ENCODE measurements at places on chromosomes 4 and X.

GRCh38 chr4:101064541-101065180 lies 282.7 kb downstream of the PPP3CA start:
- no peak for DNase-seq

DNA sequence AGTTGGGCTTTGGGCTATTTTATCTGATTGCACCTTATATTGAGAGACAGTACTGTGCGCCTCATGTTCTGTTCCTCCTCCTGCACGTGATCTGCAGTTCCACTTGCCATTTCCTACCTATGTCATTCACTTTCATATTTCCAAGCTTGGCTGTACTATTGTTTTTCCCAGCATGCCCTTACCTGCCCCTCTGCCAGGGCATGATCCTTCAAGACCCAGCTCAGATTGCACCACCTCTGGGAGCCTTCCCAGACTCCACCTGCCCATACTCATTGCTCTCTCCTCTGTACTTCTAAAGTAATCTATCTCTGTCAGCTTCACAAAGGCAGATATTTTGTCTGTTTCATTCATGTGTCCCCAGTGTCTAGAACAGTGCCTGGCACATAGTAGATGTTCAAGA lies 11.6 kb downstream of the SLC25A5 start:
- DNase-seq: no peak

DNA sequence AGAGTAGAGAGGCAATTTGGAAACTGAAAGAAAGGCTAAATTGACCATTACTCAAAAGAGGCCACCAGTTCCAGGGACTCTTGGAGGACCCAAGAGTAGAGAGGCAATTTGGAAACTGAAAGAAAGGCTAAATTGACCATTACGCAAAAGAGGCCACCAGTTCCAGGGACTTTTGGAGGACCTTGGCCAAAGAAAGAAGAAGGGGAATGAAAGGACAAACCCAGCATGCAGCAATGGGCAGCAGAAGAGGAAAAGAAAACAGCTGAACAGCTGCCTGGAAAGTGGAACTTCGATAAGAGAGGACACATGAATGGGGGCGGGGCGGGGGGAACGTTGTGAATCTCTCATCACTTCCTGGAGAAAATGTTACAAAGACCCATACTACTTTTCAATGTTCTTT lies 80.8 kb downstream of the PALLD start:
- DNase-seq: no peak

- DNase-seq: no peak
Measured at GRCh38 chrX:3738509-3738908, 25.1 kb upstream of the PRKX start.

GRCh38 chr4:150581056-150581605 lies 820 bp upstream of the MAB21L2 start:
- no peak for DNase-seq

GRCh38 chrX:140608111-140608510 lies 101.4 kb upstream of the LINC00632 start:
- no peak for DNase-seq

DNA sequence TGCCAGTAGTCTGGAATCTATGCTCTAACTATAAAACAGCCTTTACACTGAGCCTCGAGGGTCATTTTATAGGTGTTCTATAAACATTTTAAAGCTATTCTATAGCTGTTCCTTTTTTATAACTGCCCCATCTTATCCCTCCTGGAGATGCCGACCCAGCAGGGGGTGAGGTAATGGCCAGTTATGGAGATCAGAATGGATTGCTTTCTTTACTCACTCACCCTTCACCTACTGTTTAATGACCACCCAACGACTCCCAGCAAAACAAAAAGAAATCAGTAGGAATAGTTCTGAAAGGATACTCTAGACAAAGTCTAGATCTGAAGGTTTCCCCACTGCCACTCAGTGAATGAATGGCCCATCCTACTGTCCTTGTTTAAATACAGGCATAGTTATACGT lies 1113.1 kb downstream of the FAT4 start:
- no peak for DNase-seq

GRCh38 chr4:56654238-56654632 lies 26.9 kb downstream of the HOPX start:
- no peak for DNase-seq

DNA sequence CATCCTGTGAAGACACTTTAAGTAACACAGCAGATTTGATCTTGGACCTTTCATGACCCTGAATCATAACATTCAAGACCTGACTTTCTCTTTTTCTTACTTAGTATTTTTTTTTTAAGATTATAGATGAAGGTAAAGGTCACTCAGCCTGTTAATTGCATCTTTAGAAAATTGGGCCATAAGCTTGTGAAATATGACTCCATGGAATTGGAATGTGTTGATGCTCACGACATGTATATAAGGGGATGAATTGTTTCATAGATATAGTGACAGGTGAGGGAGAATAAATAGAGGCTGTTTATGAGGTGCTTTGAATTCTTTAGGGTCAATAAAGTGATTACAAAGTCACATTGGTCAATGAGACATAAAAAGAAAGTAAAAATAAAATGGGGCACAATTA lies 27.7 kb upstream of the HS3ST1 start:
- DNase-seq: no peak

- no peak for DNase-seq
Measured at GRCh38 chr4:162945713-162946112, 221.0 kb downstream of the NAF1 start.

GRCh38 chr4:165384598-165384997 lies 5.8 kb downstream of the CPE start:
- peak; percentile 91 for DNase-seq

DNA sequence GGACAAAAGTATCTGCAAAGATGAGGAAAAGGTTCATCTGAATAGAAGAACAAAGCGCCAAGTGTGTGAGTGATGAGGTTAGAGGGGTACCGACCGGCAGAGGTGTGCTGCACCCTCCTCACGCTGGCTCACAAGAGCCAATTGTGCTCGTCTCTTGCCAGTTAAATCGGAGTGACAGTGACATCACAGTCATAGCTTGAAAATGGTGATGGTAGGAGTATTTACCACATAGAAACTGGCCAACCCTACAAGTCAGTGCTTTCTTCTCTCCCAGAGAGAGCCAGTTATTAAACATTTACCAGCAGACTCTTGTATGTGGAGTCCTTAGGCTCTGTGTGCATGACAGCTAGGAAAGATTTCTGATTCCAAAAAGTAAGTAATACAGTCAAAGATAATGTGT lies 32.4 kb downstream of the CLDN22 start:
- DNase-seq: no peak

- DNase-seq: no peak
Measured at GRCh38 chr4:3074846-3075651, 568 bp downstream of the HTT start.

DNA sequence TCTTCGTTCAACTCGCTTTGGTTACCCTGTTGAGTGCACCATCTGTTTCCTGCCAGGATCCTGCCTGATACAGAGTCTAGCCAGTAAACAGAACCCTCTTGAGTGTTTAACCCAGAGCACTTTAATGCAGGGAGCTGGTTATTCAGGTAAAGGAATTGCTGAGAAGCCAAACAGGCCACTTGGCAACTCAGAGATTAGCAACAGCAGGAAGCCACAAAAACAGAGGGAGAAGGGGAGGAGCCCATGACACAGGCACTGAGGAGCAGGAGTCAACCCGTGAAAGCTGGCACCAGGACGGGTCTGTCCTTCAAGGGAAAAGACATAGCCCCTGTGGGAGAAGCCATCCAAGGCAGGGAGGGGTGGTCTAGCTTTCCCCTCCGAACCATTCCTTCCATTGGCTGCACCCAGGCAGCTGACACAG lies 641.4 kb downstream of the ZNF674 start:
- DNase-seq: no peak

- no peak for DNase-seq
Measured at GRCh38 chrX:70998411-70999027, 67.6 kb upstream of the SLC7A3 start.

Data from SK-N-MC (cell line).